ENCODE measurements at places on chromosomes 4 and X.

DNA sequence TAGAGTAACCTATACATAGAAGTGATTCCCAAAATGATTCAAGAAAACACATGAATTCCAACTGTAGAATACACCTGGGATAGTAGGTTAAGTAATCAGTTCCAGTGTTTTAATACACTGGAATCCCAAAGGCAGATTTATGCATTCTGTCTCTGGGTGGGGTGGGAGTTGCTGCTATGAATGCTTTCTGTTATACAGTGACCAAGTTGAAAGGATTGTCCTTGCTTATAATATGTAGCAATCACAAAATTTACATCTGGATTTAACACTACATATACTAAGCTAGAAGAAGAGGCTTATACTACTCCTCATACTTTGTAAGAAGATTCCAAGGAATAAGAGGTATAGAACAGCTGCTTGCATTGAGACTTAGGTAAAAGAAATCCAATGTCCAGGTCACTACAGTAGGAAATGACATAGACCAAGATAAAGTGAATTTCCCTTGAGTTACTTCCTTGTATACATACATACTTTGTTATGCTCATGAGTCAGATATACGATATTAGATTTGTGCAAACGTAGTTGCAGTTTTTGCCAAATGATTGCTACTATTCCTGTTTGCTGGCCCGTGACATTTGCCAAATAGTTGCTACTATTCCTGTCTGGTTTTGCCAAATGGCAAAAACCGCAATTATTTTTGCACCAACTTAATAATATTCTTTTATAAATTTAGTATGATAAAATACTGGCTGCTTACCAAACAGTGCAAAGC, 210.5 kb upstream of the DIAPH2 start:
- DNase-seq, result no peak

GRCh38 chr4:122896270-122896669, 26.1 kb downstream of the NUDT6 start:
- no peak for DNase-seq

DNA sequence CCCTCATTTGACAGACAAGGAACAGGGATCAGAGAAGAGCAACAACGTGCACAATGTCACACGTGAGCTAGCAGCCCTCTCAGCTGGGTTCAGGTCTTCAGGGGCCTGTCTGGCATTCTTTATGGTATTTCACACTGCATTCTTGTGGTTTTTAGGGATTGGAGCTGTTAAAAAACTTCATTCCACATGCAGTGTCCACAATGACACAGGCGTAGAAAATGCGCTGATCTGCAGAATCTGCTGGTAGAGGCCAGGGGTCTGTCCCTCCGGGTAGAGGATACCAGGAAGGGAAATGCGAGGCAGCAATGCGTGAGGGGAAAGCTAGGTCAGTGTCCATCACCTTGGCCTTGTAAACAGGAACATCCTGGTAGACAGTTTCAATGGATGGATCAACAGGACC, 36.6 kb downstream of the MAP7D3 start:
- DNase-seq, result no peak

GRCh38 chr4:95510877-95511276, 37.9 kb downstream of the UNC5C start:
- no peak for DNase-seq

DNA sequence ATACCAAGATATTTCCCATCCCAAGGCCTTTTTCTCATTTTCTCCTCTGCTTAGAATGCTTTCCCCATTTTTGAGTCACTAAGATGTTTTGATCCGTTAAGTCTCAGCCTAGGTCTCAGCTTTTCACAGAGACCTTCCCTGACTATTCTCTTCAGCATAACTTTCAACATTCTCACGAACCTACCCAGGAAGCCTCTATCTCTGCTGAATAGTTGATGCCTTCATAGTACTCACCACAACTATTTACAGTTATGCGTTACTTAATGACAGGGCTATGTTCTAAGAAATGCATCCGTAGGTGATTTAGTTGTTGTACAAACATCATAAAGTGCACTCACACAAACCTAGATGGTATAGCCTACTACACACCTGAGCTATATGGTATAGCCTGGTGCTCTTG, 64.5 kb downstream of the ARL9 start:
- no peak for DNase-seq

DNA sequence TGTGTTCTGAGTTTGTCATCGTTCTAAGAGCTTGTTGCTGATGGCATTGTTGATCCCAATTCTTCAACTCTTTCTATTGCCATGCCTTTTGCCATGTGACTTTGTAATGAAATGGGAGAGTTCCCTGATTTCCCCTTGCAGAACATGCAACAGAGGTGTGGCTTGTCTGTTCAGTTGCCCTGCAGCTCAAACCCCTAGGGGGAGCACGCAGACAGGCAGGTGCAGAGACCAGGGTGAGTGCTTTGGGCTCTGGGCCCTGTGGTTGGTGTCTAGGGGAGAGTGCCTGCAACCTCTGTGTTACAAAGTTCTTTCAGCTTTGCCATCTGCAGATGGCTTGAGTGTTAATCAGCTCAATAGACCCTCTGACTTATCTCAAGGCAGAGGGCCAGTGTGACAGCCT, 332.7 kb downstream of the MID1IP1 start:
- DNase-seq, result peak; percentile 16

- DNase-seq, result no peak
Observed at GRCh38 chrX:120625371-120625770, 4.5 kb downstream of the C1GALT1C1 start.

DNA sequence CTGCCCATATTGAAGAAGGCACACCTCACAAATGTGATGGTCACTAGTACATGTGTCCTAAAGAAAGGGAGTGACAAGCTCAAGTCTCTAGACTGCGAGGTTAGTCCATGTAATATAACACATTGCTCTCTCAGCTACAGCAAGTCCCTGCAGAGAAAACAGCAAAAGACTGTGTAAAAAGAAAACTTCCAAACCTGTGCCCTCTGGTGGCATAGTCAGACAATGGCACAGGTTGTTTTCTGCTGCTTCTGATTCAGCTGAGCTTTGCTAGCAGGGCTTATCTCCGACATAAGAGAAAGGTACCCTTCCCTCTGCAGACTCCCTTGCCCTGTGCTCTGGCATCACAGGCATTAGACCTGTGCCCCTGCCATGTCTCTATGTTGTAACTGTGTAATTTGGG, 1.4 kb upstream of the SERPINA7 start:
- no peak for DNase-seq

DNA sequence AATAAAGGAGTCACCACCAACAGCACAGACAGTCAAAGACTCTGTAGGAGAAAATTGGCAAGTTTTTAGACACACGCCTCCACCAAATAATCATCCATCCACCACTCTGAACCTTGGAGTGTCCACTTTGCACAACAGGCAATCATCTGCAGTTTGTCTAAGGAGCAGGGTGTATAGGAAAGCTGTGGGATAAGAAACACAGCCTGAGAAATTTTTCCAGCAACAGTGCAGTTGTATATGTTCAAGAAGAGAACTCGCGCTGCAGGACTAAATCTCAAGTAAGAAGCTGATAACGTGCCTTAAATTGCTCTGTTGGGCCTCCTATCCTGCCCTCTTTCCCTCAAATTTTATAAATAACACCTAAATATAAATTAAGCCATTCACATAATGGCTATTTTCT, 136.7 kb upstream of the PPARGC1A start:
- no peak for DNase-seq

DNA sequence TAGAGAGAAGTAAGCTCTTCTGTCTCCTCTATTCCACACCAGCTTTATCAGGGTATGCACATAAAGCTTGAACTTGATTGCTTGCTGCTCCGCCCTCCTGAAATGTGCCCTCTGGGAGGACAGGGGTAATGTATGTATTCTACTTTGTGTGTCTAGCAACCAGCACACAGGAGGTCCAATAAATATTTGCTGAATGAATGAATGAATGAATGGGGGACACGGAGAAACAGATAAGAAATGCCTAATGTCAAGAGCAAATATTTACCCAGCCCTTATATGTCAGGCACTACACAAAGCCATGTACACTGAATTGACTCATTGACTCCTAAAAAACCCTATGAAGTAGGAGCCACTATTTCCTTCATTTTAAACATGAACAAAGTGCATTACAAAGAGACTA, 2.3 kb upstream of the MSL3 start:
- DNase-seq, result no peak

DNA sequence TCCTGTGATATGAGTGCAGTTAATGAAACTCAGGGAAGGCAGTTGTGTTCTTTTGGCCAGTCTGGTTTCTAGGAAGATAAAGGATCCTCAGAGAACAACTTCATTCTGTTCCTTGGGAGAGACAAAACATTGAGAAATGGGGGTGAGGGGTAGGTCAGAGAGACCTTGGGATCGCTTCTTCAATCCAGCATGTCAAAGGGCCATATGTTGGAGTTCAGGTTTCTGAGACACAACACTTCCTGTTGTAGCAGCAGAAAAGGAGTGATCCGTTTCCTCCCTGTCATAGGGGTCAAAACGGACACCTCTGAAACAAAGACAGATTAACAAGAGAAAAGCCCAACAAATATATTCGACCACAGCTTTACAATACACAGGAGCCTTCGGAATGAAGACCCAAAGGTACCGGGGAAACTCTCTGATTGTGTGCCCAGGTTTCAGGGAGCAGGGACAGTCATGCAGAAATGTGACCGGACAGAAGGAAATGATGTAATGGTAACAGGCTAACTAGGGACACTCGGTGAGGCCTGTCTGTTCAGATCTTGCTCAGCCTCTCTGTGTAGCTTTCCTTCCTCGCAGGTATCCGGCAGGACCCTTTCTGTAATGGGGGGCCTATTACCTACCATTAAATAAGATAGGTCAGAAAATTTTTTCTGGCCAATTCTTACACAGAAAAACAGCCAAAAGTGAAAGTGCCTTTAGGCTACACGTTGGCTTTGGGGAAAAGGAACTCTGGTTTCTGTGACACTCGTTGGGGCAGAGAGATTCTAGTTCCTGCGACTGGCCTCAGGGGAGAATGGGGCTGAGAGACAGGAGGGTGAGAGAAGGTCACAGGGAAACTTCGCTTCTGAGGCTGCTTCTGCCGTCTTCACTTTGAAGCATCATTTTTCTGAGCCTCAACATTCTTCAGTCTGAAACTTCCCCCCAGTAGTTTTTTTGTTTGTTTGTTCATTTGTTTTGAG, 103.3 kb upstream of the TLR3 start:
- DNase-seq, result no peak

- no peak for DNase-seq
Observed at GRCh38 chrX:9516635-9517034, 51.8 kb downstream of the TBL1X start.

GRCh38 chr4:120454788-120455187, 388.1 kb upstream of the MAD2L1 start:
- no peak for DNase-seq

DNA sequence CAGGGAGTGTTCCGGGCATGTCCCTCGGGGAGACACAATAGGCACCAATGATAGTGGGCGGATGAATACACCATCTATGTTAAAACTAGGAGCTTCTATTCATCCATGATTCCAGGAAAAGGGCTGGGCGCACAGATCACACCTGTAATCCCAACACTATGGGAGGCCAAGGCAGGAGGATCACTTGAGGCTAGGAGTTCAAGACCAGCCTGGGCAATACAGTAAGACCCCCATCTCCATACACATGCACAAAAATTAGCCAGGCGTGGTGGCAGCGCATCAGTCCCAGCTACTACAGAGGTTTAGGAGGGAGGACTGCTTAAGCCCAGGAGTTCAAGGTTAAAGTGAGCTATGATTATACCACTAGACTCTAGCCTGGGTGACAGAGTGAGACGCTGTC, 2.4 kb downstream of the NELFA start:
- no peak for DNase-seq

GRCh38 chr4:38560340-38560739, 103.7 kb upstream of the KLF3 start:
- no peak for DNase-seq

- DNase-seq, result no peak
Observed at GRCh38 chrX:120291211-120291610, 20.1 kb downstream of the TMEM255A start.

GRCh38 chr4:56086073-56086541, 137.4 kb downstream of the CEP135 start:
- peak; percentile 4 for DNase-seq

- no peak for DNase-seq
Observed at GRCh38 chrX:148540114-148540513, 39.7 kb downstream of the AFF2 start.

- no peak for DNase-seq
Observed at GRCh38 chrX:141733371-141733770, 34.8 kb upstream of the SPANXD start.

DNA sequence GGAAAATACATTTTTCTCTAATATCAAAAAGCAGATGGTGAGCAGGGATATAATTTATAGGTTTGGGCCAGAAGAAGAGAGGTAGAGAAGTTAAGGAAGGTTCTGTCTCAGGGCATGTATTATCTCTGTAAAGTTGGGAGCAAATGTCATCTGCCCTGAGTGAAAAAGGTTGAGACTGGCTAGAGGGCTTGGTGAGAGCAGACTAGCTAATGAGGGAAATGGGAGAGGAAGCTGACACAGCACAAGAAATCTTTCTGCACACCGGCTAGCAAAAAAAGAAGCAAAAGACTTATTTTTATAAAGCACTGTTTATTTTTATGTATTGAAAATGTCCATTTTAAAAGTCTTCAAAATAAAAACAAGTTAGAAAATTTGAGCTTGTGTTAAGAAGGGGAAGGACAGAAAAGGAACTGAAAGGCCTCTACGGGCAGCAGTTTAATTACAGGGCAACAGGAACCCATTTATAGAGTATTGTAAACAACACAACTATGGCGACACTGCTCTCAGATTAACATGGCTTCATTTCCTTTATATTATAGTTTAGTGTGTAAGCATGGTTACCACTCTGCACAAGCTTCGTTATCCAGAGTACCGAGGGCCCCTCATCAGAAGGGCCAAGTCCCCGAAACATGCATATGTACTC, 17.4 kb downstream of the CD40LG start:
- DNase-seq, result no peak

DNA sequence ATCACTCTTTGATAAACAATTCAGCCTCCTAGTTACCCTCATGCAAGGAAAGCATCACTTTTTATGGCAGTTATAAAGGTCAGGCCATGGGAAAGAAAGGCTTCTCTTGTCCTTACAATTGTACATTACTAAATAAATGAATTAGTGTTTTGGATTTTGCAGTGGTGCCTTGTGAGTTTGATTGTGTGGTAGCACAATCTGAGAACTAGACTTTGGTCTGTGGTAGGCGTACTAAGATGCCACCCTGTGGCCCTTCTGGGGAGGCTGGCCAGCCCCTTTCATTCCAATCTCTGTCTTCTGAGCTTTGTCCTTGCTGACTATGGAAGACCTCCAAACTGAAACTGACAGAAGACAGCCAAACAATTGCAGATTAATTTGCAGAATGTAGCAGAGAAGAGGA, 14.6 kb upstream of the HNRNPD start:
- DNase-seq, result no peak

- DNase-seq, result no peak
Observed at GRCh38 chrX:14590216-14590615, 60.9 kb downstream of the GLRA2 start.

DNA sequence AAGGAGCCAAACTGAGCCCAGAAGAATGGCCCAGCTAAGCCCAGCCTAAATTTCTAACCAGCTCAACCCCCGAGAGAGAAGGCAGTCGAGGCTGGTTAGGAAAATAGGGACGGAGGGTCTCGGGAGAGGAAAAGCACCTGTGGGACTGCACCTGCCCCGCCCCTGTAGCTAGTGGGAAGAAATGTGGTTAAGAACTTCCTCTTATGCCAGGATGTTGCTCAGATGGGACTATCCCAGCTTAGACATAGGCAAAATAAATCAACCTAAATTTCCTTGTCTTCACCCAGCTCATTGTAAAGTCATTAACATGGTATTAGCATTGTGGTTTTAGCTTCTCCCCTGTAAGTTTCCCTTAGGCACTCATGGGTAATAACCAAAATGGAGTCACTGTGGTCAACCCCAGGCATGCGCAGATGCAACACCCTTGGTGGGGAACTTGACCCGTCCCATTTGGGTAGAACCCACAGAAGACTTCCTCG, 86.8 kb downstream of the ZNF718 start:
- DNase-seq, result no peak

- DNase-seq, result no peak
Observed at GRCh38 chrX:39710776-39711175, 387.0 kb downstream of the BCOR start.

All from NCI-H1092 (cell line).